ENCODE measurements at places on chromosomes 16 and 17. TPM values are rescaled to one million over a fixed set of nuclear protein-coding genes. Genes with fewer than 3 reads are reported as not detected.
A peak's percentile ranks its signal among the peaks of the same experiment; 100 is the strongest.

SULT1A4 gene
- 25.9 TPM for polyA plus RNA-seq

SPN gene
- 0.03 TPM for polyA plus RNA-seq

DNA sequence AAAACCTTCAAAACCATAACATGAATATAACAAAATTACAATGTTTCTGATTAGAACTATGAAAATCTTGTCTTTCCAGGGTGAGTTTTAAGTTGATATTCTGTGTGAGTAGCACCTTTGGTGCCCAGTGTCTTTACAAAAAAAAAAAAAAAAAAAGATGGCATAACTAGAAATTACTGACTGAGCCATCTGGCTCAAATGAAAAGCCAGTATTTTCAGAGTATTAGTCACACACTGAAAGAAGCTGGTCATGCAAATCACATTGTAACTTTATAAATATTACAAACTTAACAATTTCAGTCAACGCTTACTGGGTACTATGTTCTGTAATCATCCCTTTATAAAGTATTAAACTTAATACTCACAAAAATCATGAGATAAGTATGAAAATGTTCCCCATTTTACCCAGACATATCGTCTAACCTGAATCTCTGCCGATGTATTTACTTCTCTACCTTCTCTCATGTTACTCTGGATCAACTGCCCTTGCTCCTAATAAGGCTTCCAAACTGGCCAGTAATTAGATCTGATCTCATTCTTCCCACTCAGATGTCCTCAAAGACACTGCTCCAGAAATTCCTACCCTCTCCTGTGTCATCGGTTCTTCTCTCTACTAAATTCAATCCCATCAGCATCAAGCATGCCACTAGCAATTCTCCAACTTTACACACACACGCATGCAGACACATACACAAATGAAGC lies 25.4 kb downstream of the UBE2G1 start:
- DNase-seq = no peak

CACNA1G gene
- polyA plus RNA-seq = 9.0 TPM

SLC5A10 gene
- 0.15 TPM for polyA plus RNA-seq

- no peak for DNase-seq
These were observed 4.2 kb downstream of the TOB1 start for GRCh38 chr17:50861822-50862528.

DNA sequence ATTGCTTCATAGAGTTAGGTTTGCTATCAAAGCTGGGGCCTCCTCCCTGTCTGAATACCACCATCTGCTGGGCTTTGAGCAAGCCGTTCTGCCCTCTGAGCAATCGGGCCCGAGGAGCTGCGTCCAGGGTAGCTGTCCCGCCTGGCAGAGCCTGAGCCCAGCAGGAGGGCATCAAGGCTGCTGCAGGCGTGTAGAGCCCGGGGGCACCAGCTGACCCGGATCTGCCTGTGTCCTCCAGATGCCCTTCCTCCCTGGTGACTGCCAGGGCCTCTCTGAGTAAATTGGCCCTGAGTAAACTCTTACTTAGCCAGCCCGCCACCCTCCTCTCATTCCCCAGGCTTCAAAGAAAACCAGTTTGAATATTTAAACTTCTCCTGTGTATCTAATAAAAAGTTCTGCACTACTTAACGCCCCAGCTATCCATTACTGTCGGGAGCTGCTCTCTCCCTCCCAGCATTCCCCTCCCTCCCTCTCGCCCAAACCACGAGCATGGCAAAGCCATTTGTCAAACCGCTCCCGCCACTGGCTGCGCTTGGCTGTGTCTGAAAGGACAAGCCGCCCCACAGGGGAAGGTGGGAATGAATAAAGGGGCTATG lies 16.4 kb downstream of the CDK5RAP3 start:
- DNase-seq = no peak

GRCh38 chr17:58219789-58220183 lies 731 bp upstream of the MKS1 start:
- DNase-seq = no peak

DNA sequence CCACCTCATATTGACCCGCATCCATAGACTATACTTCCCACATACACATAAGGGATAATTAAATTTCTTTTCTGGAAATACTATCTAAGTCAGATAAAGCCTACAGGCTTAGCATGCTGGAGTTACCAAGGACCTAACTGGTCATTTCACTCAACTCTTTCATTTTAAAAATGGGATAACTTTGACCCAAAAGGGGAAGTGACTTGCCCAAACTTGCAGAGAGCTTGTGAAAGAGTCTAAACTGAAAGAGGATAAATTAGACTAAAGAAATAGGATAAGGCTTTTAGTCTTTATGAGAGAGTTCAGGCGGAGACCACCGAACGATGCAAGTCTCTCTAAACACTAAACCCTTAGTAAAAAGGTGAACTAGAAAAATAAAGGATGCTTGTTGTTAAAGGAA lies 3.9 kb upstream of the KRT33A start:
- DNase-seq = no peak

LGALS9B gene
- polyA plus RNA-seq = not detected

- DNase-seq = no peak
These were observed 65.4 kb downstream of the WWP2 start for GRCh38 chr16:69827524-69827923.

GRCh38 chr17:37568350-37569053 lies 40.7 kb downstream of the SYNRG start:
- DNase-seq = no peak

GRCh38 chr17:76247304-76247703 lies 7.0 kb upstream of the RNF157 start:
- DNase-seq = no peak

DNA sequence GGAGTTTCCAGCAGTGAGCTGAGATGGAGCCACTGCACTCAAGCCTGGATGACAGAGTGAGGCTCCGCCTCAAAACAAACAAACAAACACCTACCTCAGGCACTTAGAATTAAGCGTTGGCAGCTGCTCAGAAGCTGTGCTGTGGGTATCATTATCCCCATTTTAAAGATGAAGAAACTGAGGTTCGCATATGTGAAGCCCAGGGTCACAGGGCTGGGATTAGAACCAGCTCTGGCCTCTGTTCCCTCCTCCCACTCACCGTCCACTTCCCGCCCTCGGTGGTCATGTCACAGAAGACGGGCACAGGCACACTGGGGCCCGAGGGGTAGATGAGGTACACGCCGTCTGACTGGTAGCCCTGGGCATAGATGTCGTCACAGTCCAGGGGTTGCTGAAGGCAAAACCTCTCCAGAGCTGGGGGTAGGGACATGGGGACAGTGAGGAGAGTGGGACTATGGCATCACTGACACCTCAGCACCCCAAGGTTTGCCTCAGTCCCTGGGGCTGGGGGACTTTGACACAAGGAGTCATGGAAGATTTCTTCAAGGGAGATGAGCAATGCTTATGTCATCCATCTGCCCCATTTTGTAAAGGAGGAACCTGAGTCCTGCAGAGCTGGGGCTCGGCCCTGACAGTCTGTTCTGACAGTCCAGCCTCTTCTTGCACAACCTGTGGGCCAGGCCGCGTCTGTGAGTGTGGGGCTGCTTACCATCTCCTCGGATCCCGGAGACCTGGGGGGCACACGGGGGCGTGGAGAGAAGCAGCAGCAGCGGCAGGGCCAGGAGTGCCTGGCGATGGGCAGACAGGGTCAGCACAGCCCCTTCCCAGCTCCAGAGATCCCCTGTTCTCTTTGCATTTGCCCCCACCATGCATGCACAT lies 700 bp downstream of the MFAP4 start:
- peak; percentile 73 for DNase-seq

GRCh38 chr17:46777943-46778915 lies 40.3 kb downstream of the WNT3 start:
- no peak for DNase-seq

- no peak for DNase-seq
These were observed 16.1 kb downstream of the GDE1 start for GRCh38 chr16:19505600-19506303.

GRCh38 chr17:16937431-16937830 lies 34.5 kb downstream of the TNFRSF13B start:
- no peak for DNase-seq

KRT39 gene
- polyA plus RNA-seq = not detected

- DNase-seq = no peak
These were observed 21.0 kb upstream of the NGFR start for GRCh38 chr17:49473900-49474751.

GRCh38 chr16:1125471-1125870 lies 27.4 kb upstream of the CACNA1H start:
- DNase-seq = no peak

ATP2C2 gene
- 0.29 TPM for polyA plus RNA-seq

DNA sequence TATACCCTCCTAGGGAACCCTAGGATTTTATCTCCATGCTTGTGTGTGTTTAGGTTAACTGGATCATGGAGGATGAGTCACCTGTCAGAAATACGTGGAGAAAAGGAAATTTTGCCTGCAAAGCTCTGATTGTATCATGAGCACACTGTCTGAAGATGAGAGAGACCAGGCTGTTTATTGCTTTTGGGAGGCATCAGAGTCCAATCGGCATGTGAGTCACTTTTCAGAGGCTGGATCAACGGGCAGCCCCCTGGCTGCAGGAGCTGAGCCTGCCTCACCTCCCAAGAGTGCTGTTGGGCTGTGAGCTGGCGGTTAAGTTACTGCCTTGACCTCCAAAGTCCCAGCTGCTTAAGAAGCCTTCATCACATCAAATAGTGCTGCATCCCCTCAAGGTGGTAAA lies 41.5 kb upstream of the MED9 start:
- peak; percentile 35 for DNase-seq

DNA sequence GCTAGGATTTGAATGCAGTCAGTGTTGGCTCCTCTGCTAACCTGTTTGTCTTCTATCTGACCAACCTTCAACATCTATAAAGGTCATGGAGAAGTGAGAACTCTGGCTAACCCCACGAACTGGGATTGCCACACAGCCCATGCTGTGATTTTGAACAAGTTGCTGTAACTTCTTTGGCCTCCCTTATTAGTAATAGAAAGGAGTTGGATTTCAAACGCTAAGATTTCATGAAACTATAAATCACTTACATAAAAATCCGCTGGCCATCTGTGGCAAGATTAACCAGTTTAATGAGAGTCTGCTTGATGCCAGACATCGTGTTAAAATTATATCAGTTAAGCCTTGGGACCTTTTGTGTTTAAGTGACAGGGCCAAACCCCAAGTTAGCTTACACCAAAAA lies 53.4 kb downstream of the HSD17B2 start:
- DNase-seq = no peak

VMO1 gene
- 0.81 TPM for polyA plus RNA-seq

PLXDC1 gene
- 0.22 TPM for polyA plus RNA-seq

ARL5C gene
- not detected for polyA plus RNA-seq

GRCh38 chr17:75142236-75142971 lies 10.9 kb upstream of the NT5C start:
- no peak for DNase-seq

BFAR gene
- polyA plus RNA-seq = 70.9 TPM

KRT14 gene
- polyA plus RNA-seq = 0.09 TPM

RNF222 gene
- not detected for polyA plus RNA-seq

DNA sequence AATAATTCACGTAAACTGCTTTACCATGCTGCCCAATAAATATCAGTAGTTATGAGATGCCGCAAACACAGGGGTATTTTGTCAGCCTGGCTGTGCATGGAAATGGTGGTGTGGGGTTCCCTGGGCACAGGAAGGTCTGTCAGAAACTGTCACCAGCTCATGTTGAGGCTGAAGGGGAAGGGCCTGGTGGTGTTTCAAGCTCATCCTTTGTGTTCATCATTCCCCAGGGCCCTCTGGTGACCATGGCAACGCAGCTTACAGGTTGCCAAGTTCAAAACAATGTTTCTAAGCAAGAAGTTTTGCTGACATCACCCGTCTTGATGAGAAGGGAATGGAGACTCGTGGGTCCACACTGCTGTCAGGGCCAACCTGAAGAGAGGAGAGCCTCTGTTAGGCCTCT lies 348.9 kb upstream of the C16orf82 start:
- no peak for DNase-seq

DNA sequence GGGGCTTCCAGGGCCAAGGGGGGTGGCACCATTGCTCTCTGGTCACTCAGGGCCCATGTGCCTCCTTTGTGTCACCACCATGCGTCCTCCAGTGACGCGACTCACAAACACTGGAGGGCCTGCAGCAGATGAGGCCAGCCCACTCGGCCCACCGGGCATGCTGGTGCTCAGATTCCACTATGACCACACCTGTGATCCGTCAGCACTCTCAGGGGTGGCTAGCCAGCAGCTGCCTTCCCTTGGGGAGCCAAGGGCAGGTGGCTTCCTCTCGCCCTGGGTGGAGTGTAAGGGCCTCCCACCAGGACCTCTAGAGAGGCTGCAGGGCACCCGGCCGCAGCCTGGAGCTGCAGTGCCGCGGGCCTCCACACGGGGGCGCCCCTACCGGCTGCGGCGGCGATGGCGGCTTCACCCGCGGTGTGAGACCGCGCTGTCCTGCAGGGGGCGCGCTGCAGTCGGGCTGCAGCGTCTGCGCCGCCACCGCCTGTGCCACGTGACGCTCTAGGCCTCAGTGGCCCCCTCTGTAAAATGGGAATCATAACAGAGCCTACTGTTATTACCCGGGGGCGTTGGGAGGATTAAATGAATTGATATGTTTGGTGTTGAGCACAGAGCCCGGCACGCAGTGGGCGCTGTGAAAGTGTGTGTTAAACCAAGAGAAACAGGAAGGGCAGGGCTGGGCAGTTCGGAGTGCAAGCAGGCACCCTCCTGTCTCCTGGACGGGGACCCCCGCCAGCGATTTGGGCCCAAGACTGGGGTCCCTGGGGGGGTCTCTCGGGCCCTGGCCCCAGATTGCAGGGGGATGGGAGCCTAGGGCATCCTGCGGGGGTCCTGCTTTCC lies 192.4 kb upstream of the GSE1 start:
- peak; percentile 78 for DNase-seq

DNA sequence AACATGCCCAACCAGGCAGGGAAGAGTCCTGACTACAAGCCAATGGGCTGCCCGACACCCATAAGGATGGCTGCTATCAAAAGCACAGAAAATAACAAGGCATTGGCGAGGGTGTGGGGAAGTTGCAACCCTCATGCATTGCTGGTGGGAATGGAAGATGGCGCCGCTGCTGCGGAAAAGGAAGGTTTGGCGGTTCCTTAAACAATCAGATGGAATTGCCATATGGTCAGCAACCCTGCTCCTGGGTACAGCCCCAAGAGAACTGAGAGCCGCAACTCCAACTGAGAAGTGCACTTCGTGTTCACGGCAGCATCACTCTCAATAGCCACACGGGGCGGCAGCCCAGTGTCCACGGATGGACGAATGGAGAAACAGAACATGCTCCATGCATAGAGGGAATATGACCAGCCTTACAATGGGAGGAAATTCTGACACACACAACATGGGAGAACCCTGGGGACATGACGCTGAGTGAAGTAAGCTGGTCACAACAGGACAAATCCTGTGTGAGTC lies 193.3 kb downstream of the RBFOX3 start:
- no peak for DNase-seq

SMIM5 gene
- polyA plus RNA-seq = 0.15 TPM

- DNase-seq = no peak
These were observed 9.9 kb downstream of the CRYM start for GRCh38 chr16:21268236-21268635.

DNA sequence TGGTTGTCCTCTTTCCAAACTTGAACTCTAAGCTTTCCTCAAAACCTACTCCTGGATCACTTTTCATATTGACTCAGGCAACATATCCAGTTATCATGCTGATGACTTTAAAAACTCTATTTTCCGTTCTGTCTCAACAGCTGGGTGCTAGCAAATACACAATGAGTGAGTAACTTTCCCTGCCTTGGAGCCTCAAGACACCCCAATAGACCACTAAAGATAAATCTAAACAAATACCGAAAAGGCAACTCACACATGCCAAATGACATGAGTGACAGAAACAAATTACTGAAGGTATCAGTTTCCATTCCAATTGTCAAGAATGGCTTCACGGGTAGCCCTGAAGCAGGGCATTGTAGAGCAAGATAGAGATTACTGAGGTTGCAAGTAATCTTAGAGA lies 15.7 kb upstream of the TMEM101 start:
- DNase-seq = no peak

GRCh38 chr16:81973737-81974136 lies 37.5 kb downstream of the SDR42E1 start:
- no peak for DNase-seq

PRDM7 gene
- polyA plus RNA-seq = not detected

All from A549 (cell line).